A549 treated with Hydrocortisone at 1 μM for 4 hours (cell line): ENCODE measurements at places on chromosomes 11 and 22. TPM values are rescaled to one million over a fixed set of nuclear protein-coding genes. Genes with fewer than 3 reads are reported as not detected.

The GDPD5 gene
- 11.8 to 15.2 TPM (median 12.6 TPM) in 5 replicates for total RNA-seq

The FADS3 gene
- total RNA-seq: 61.6 to 86.5 TPM (median 77.7 TPM) in 5 replicates

The UBASH3B gene
- 29.9 to 39.8 TPM (median 38.3 TPM) in 5 replicates for total RNA-seq

The CRYBB1 gene
- total RNA-seq: not detected in 5 replicates

The CBX7 gene
- total RNA-seq: 1.00 to 1.4 TPM (median 1.1 TPM) in 5 replicates

The ADM2 gene
- 0.44 to 0.91 TPM (median 0.63 TPM) in 5 replicates for total RNA-seq

The CSF2RB gene
- total RNA-seq: not detected in 5 replicates

The C22orf42 gene
- total RNA-seq: not detected in 5 replicates

The UPK3A gene
- not detected in 5 replicates for total RNA-seq

The GGT1 gene
- total RNA-seq: 94.2 to 106 TPM (median 96.3 TPM) in 5 replicates

The CNGA4 gene
- total RNA-seq: 0.05 to 0.10 TPM (median 0.07 TPM) in 4 of 5 replicates, not detected in the other

The PPM1F gene
- 16.2 to 19.4 TPM (median 18.1 TPM) in 5 replicates for total RNA-seq

The C22orf15 gene
- not detected in 5 replicates for total RNA-seq

The SLC2A11 gene
- total RNA-seq: 8.4 to 10.4 TPM (median 9.8 TPM) in 5 replicates

The VWCE gene
- total RNA-seq: 0.51 to 0.97 TPM (median 0.69 TPM) in 5 replicates

The NOX4 gene
- not detected in 5 replicates for total RNA-seq

The SPTBN2 gene
- 11.2 to 15.1 TPM (median 11.4 TPM) in 5 replicates for total RNA-seq

The CTSW gene
- 0.06 to 0.13 TPM (median 0.09 TPM) in 3 of 5 replicates, not detected in the others for total RNA-seq

The FIBIN gene
- total RNA-seq: not detected in 5 replicates

The SLC25A18 gene
- total RNA-seq: 0.46 to 0.76 TPM (median 0.53 TPM) in 5 replicates

The SLC22A25 gene
- total RNA-seq: not detected in 5 replicates

The DSCAML1 gene
- 0.16 to 0.64 TPM (median 0.28 TPM) in 5 replicates for total RNA-seq

The ASPHD2 gene
- total RNA-seq: 1.0 to 1.6 TPM (median 1.2 TPM) in 5 replicates

The CDC45 gene
- 22.7 to 29.4 TPM (median 24.5 TPM) in 5 replicates for total RNA-seq

The MMP27 gene
- total RNA-seq: not detected in 5 replicates

The APOBEC3F gene
- total RNA-seq: 1.8 to 2.6 TPM (median 1.9 TPM) in 5 replicates
